Activated CD4-positive, alpha-beta T cell treated with anti-CD3 and anti-CD28 coated beads, Interleukin-2, amount 10 ng/mL, durations not matched to agents 24 days and 14 days (primary cell): ENCODE measurements at places on chromosomes 1 and 21. TPM values are rescaled to one million over a fixed set of nuclear protein-coding genes. Genes with fewer than 3 reads are reported as not detected.

- H3K4me1 ChIP-seq, result peaks cover 3% of the 10 kb centered on the region
- DNase-seq, result no peak
- H3K27me3 ChIP-seq, result no peaks in the 10 kb centered on the region
- H3K4me3 ChIP-seq, result no peak overlapping the region
- H3K27ac ChIP-seq, result no peak overlapping the region
Measured at GRCh38 chr21:34217263-34217662, 143.9 kb downstream of the MRPS6 start.

- H3K36me3 ChIP-seq, result no peaks in the 10 kb centered on the region
- H3K27me3 ChIP-seq, result peaks cover 6% of the 10 kb centered on the region
- no peak overlapping the region for H3K4me3 ChIP-seq
- no peaks in the 10 kb centered on the region for H3K4me1 ChIP-seq
- H3K27ac ChIP-seq, result no peak overlapping the region
Measured at GRCh38 chr1:13664451-13664850, 35.5 kb upstream of the PRDM2 start.

GRCh38 chr1:39332291-39332690 lies 127.8 kb downstream of the MACF1 start:
- no peak overlapping the region for H3K4me3 ChIP-seq

- H3K36me3 ChIP-seq, result peaks cover 53% of the 10 kb centered on the region
- H3K4me3 ChIP-seq, result peak overlapping the region; percentile 70
- no peaks in the 10 kb centered on the region for H3K27me3 ChIP-seq
- DNase-seq, result no peak
- peaks cover 64% of the 10 kb centered on the region for H3K4me1 ChIP-seq
Measured at GRCh38 chr1:15966956-15967344, 9.0 kb downstream of the ZBTB17 start.

DNA sequence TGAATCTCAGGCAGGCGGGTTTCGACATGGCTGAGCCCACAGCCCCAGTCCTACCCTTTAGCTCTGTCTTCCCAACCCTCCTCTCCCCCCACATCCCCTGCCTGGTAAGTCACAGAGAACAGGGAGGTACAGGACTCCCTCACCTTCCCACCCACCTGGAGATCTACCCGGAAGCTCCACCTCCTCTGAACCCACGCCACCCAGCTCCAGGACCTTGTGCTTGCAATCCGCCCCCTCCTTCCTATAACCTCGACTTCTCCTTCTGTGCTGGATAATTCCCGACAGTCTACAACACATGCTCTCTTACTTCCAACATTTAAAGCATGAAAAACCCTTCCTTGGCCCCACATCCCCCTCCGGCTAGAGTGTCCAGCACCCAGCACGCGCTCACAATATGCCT lies 22.3 kb downstream of the KIF17 start:
- H3K4me3 ChIP-seq, result no peak overlapping the region
- peaks cover 7% of the 10 kb centered on the region for H3K27me3 ChIP-seq
- no peaks in the 10 kb centered on the region for H3K36me3 ChIP-seq
- H3K4me1 ChIP-seq, result peaks cover 7% of the 10 kb centered on the region

GRCh38 chr1:232669981-232670747 lies 40.2 kb upstream of the SIPA1L2 start:
- no peak overlapping the region for H3K4me3 ChIP-seq
- H3K4me1 ChIP-seq, result peaks cover 8% of the 10 kb centered on the region
- no peaks in the 10 kb centered on the region for H3K36me3 ChIP-seq
- no peak overlapping the region for H3K27ac ChIP-seq
- peaks cover 24% of the 10 kb centered on the region for H3K27me3 ChIP-seq

- no peak overlapping the region for H3K4me3 ChIP-seq
- no peak overlapping the region for H3K27ac ChIP-seq
- DNase-seq, result no peak
- no peaks in the 10 kb centered on the region for H3K4me1 ChIP-seq
- H3K27me3 ChIP-seq, result peaks cover 2% of the 10 kb centered on the region
Measured at GRCh38 chr1:37338658-37339057, 135.7 kb upstream of the ZC3H12A start.

DNA sequence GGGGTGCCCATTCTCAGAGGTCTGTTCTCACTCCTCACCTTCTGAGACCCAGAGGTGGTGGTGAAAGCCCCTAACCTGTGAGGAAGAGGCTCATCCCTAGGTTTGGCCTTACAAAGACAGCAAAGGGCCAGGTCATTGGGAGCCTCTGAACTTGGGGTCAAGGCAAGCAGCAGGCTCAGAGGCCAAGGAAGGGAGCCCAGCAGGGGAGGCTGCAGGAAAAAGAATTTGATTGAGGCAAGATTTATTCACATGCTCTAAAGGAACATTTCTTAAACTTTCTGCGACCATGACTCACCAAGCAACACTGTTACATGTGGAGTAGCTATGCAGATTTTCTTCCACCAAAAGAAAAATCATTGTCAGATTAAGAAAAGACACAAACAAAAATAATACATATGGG lies 132.5 kb upstream of the SYT6 start:
- no peak overlapping the region for H3K27ac ChIP-seq
- no peaks in the 10 kb centered on the region for H3K4me1 ChIP-seq
- H3K4me3 ChIP-seq, result no peak overlapping the region
- no peak for DNase-seq
- no peaks in the 10 kb centered on the region for H3K27me3 ChIP-seq

DNA sequence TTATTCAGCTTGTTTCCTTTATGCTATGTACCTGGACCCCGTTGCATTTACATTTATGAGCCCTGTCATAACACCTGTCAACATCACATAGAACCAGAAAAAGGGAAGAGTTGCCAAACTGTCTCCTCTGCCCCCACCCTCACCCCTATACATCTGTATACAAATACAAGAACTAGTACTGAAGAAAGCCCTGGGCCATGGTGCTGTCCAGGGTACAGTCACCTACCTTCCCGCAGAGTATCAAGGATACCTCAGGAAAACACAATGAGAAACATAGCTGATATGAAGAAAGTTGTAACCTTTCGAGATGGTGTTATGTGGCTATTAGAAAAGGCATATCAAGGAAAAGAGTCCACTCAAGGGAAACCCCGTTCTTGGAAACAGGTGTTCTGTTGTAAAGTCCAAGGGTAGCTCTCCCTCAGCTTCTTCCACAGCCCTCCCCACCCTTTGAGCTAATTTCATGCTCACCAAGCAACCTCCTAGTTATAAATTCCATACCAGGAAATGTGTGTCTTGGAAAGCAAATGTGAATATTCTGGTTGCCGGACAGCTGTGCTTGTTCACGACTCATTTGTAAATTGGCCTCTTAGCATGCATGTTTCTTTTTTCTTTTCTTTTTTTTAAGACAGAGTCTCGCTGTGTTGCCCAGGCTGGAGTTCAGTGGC lies 16.7 kb upstream of the AVPR1B start:
- H3K4me3 ChIP-seq, result no peak overlapping the region
- peaks cover 33% of the 10 kb centered on the region for H3K27me3 ChIP-seq
- H3K27ac ChIP-seq, result no peak overlapping the region
- DNase-seq, result no peak
- H3K36me3 ChIP-seq, result no peaks in the 10 kb centered on the region

GRCh38 chr21:44294391-44295162 lies 5.3 kb upstream of the PFKL start:
- DNase-seq, result no peak
- peaks cover 22% of the 10 kb centered on the region for H3K4me1 ChIP-seq
- peak overlapping the region; percentile 37 for H3K27ac ChIP-seq
- no peak overlapping the region for H3K4me3 ChIP-seq
- no peaks in the 10 kb centered on the region for H3K36me3 ChIP-seq

DNA sequence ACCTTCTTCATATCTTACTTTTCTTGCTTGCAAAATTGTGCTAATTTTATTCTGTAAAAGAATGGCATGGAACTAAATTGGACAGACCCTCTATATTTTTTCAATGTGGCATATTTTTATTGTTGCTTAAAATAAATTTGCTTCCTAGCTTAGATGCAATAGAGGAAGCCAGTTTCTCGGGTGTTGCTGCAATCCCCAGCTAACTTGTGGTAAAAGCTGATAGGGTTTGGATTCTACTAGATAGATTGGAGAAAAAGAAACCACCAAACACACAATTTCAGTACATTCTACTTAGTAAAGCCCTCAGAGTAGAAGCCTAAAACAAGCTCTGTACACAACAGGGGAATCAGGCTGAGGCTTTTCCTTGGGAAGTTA lies 49.5 kb upstream of the GCLM start:
- DNase-seq, result no peak
- no peaks in the 10 kb centered on the region for H3K4me1 ChIP-seq
- H3K36me3 ChIP-seq, result no peaks in the 10 kb centered on the region
- no peak overlapping the region for H3K27ac ChIP-seq

DNA sequence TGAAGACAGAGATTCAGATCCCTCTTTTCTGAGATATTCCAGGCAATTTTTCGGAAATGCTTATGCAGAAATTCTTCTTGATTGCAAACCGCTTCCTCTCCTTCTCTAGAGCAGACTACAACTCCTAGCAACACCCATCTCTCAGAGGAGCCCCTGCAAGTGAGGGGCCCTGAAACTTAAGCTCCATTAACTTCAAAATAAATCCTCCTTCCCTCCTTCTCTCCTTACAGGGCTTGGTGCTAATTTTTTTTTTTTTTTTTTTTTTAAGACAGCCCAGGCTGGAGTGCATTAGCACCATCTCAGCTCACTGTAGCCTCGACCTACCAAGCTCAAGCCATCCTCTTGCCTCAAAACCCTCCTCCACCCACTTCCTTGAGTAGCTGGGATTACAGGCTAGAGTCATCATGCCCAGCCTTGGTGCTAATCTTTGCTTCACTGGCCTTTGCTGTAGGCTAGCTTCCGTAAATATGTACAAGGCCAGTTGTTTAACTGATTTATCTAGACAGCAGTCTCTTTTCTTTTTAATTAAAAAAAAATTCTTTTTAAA lies 30.2 kb upstream of the SFPQ start:
- DNase-seq, result no peak
- no peak overlapping the region for H3K27ac ChIP-seq
- no peak overlapping the region for H3K4me3 ChIP-seq
- peaks cover 4% of the 10 kb centered on the region for H3K27me3 ChIP-seq
- no peaks in the 10 kb centered on the region for H3K4me1 ChIP-seq

DNA sequence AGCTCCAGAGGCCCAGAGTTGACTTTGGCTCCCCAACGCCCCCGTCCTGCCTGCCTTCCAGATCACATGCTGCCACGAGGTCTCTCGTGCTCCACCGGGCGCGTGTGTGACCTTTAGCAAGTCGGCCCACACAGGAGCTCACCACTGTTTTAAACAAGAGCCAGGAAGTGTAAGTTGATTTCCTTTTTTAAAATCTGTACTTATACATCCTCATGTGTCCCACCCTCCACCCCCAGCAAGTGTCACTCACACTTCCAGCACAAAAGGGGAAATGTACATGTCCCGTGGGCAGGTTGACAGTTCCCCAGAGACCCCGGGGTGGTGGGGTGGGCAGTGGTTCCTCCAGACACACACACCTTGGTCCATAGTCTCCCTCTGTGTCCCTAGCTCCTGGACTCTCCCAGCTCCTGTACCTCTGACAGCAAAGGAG lies 84.4 kb downstream of the STUM start:
- no peak for DNase-seq
- H3K4me1 ChIP-seq, result peaks cover 40% of the 10 kb centered on the region
- peak overlapping the region; percentile 33 for H3K4me3 ChIP-seq
- H3K27me3 ChIP-seq, result no peaks in the 10 kb centered on the region
- H3K36me3 ChIP-seq, result peaks cover 44% of the 10 kb centered on the region

- H3K4me1 ChIP-seq, result peaks cover 2% of the 10 kb centered on the region
- no peaks in the 10 kb centered on the region for H3K27me3 ChIP-seq
- peaks cover 14% of the 10 kb centered on the region for H3K36me3 ChIP-seq
- H3K27ac ChIP-seq, result no peak overlapping the region
- no peak for DNase-seq
Measured at GRCh38 chr21:45160198-45160597, 85.8 kb downstream of the ADARB1 start.

GRCh38 chr1:155984341-155984740 lies 6.0 kb upstream of the ARHGEF2 start:
- DNase-seq, result no peak
- peaks cover 41% of the 10 kb centered on the region for H3K4me1 ChIP-seq
- H3K36me3 ChIP-seq, result peaks cover 14% of the 10 kb centered on the region
- no peak overlapping the region for H3K4me3 ChIP-seq
- H3K27me3 ChIP-seq, result no peaks in the 10 kb centered on the region
- no peak overlapping the region for H3K27ac ChIP-seq

- DNase-seq, result peak; percentile 85
- no peak overlapping the region for H3K4me3 ChIP-seq
- peak overlapping the region; percentile 69 for H3K27ac ChIP-seq
- no peaks in the 10 kb centered on the region for H3K27me3 ChIP-seq
- peaks cover 22% of the 10 kb centered on the region for H3K4me1 ChIP-seq
Measured at GRCh38 chr1:84959294-84959693, 37.6 kb downstream of the MCOLN2 start.

DNA sequence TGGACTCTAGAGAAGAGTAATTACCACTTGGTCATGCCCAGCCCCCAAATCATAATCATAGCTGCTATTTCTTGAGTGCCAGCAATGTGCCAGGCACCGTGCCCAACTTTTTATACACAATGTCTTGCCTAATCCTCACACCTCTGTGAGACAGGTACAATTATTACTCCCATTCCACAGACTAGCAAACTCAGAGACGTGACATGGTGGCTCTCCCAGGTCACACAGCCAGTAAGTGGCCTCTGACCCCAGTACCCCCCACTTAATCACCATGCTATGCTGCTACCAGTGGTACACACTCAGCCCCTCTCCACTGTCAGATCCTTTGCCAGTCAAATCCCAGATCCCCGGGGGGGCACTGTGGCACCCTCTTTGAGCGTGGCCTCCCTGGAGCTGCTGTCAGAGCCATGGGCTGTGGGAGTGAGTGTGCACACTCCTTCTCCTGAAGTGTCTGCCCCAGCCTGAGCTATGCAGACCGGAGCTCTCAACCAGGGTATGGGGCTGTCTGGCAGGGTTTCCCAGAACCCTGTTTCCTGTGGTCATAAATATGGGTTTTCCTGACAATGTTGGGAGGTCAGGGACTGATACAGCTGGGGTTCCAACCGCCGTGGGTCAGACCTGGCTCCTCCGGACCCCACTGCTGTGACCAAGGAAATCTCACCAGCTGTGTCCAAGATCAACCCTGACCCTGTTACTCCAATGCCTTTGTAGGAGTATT lies 51.8 kb downstream of the LACTBL1 start:
- no peaks in the 10 kb centered on the region for H3K36me3 ChIP-seq
- H3K27ac ChIP-seq, result no peak overlapping the region
- no peak for DNase-seq
- no peak overlapping the region for H3K4me3 ChIP-seq
- no peaks in the 10 kb centered on the region for H3K4me1 ChIP-seq
- no peaks in the 10 kb centered on the region for H3K27me3 ChIP-seq

- H3K36me3 ChIP-seq, result peaks cover 39% of the 10 kb centered on the region
- peaks cover 5% of the 10 kb centered on the region for H3K4me1 ChIP-seq
- H3K27ac ChIP-seq, result no peak overlapping the region
- DNase-seq, result no peak
- H3K27me3 ChIP-seq, result no peaks in the 10 kb centered on the region
Measured at GRCh38 chr1:155809088-155809487, 47.9 kb downstream of the GON4L start.

Gene TDRKH
- 12.7 and 13.3 TPM in 2 replicates for total RNA-seq

Gene ZNF683
- total RNA-seq, result not detected in 2 replicates

Gene SUSD4
- not detected in 2 replicates for total RNA-seq

Gene ADAMTS1
- total RNA-seq, result 0.95 and 1.7 TPM in 2 replicates

Gene KIRREL1
- total RNA-seq, result 0.02 TPM in 1 of 2 replicates, not detected in the other

Gene PTPN22
- total RNA-seq, result 60.4 and 64.1 TPM in 2 replicates

Gene MATN1
- total RNA-seq, result 0.50 and 0.54 TPM in 2 replicates

Gene PCP4
- not detected in 2 replicates for total RNA-seq

Gene KANK4
- total RNA-seq, result not detected in 2 replicates

Gene SPATA46
- not detected in 2 replicates for total RNA-seq

Gene AIRE
- 0.05 TPM in 1 of 2 replicates, not detected in the other for total RNA-seq

Gene PERM1
- total RNA-seq, result not detected in 2 replicates

Gene KRTAP20-4
- not detected in 2 replicates for total RNA-seq

Gene USH2A
- total RNA-seq, result not detected in 2 replicates

Gene NUP210L
- total RNA-seq, result 0.02 TPM in 1 of 2 replicates, not detected in the other

Gene PKP1
- total RNA-seq, result not detected in 2 replicates

Gene KAZN
- total RNA-seq, result 1.1 TPM in 2 replicates

Gene RAD54L
- total RNA-seq, result 55.5 and 59.6 TPM in 2 replicates

Gene NBPF6
- 0.26 and 0.40 TPM in 2 replicates for total RNA-seq

Gene MMP23B
- 1.2 and 1.5 TPM in 2 replicates for total RNA-seq
